ENCODE measurements at places on chromosomes 16 and 17.
A peak's percentile ranks its signal among the peaks of the same experiment; 100 is the strongest.

DNA sequence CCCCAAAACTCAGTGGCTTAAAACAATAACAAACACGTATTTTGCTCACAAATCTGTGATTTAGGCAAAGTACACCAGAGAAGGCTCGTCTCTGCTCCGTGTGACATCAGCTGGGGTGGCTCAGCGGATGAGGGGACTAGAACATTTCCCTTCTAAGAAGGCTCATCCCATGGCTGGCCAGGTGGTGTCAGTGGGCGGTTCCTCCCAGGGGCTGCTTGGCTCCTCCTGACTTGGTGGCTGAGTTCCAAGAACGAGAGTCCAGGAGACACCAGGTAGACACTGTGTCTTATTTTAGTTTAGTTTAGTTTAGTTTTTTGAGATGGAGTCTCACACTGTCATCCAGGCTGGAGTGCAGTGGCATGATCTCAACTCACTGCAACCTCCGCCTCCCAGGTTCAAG, 5.6 kb upstream of the CHMP6 start:
- DNase-seq = no peak

- no peak for DNase-seq
Observed at GRCh38 chr17:83014940-83015910, 64.2 kb upstream of the METRNL start.

DNA sequence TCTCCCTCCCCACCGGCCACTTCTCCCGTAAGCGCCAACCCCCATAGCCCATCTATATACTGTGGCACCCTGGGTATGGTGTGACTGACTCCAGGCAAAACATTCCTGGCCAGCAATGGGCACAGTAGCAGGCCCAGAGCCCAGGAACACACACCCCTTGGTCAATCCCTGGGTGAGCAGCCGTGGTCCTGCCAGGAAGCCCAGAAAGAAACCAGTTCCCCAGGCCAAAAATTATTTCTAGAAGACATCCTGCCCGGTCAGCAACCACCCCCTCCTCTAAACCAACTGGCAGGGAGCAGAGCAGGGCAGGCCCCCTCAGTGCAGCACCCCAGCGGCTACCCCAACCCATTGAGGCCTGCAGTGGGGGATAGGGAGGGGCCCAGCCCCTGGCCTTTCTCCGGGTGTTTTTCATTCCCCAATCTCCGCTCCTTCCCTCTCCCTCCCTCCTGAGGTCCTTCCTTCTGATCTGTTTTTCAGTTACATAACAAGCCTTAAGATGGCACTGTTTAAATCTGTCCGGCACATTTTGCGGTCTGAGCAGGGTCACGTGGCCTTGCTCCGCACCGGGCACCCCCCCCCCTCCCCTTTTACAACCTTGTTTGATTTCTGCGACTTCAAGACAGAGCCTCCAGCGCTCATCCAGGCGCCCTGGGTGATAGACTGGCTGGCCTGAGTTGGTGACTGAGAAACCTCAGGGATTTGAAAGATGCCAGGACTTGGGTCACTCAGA, 2.0 kb downstream of the NPTX1 start:
- DNase-seq = no peak

GRCh38 chr17:59762049-59762823, 54.8 kb downstream of the VMP1 start:
- DNase-seq = peak; percentile 87

DNA sequence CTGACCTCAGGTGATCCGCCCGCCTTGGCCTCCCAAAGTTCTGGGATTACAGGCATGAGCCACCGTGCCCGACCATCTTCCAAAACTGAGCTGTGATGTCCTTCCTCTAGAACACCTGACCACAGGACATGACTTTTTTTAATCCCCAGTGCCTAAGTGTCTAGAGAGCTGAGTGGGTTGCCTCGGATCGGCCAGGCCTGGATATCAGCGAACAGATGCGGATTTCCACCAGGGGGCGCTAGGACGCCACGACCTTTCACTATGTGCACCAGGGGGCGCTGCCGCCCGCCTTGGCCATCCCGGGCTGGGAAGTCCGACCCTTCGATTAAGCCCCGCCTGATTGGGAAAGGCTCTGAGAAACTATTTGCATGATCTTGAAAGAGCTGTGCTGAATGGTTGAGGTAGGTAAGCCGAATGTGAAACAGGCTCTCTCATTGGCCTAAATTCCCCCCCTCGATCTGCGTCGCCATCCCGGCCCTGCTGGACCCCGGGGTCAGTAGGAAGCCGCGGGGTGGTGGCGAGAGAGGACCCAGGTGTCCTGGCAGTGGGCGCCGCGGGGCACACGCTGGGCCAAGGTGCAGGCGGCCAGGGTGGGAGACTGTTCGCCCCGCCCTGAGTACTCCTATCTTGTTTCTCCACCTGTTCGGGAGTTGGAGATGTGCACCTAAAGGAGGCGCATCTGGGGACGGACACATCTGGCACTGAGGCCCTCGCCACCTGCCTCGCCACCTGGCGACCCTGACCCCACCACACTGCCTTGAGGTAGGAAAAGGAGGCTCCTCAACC, at the start of gene ACBD4:
Gene ACBD4 (plus strand): TSS at position 496 of the 786 bp plus-strand sequence. CDS start 458 bp downstream, outside the sequence.
- DNase-seq = peak; percentile 93

- DNase-seq = peak; percentile 81
Observed at GRCh38 chr16:15440852-15441251, 6.5 kb downstream of the BMERB1 start.

DNA sequence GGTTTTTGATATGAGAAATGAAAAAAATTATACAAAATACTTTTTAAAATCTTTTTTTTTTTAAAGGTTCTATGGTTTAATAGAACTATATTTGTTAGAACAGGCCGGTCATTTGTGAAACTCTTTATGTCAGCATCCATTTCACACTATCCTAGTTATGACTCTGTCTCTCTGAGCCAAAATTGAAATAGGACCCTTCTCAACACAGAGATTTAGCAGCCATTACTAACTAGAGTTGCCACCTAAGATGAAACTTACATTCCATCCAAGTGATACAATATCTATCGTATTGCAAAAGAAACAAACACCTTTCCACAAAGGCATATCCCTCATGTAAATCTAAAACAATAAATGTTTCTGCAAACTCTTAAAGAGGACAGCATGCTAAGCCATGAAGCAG, 249.8 kb downstream of the CDH11 start:
- peak; percentile 32 for DNase-seq
